CD4-positive, alpha-beta T cell treated with Interleukin-17A for 4 hours (primary cell): ENCODE measurements at places on chromosomes 5 and 9.

GRCh38 chr5:134005417-134006061, 764 bp upstream of the VDAC1 start:
- DNase-seq = peak; percentile 7

DNA sequence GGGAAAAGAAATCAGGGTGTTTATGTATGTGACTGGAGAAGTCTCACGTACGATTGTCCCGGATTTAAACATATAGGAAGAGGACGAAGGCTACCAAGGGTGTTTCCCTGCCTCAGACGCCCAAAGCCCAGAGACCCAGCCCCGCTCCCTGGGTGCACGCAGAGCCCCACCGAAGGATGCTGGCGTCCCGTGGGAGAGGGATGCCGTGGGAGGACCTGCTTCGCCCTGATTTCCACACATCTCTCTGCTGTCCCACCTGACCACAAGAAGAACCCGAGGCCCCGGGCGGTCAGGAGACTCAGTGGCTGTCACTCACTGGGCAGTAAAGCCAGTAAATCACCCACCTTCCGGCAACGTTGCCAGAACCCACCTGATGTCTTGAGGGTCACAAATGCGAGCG, 211.8 kb upstream of the TBCA start:
- no peak for DNase-seq

GRCh38 chr9:121271368-121272341, 3.7 kb downstream of the GSN start:
- no peak for DNase-seq

DNA sequence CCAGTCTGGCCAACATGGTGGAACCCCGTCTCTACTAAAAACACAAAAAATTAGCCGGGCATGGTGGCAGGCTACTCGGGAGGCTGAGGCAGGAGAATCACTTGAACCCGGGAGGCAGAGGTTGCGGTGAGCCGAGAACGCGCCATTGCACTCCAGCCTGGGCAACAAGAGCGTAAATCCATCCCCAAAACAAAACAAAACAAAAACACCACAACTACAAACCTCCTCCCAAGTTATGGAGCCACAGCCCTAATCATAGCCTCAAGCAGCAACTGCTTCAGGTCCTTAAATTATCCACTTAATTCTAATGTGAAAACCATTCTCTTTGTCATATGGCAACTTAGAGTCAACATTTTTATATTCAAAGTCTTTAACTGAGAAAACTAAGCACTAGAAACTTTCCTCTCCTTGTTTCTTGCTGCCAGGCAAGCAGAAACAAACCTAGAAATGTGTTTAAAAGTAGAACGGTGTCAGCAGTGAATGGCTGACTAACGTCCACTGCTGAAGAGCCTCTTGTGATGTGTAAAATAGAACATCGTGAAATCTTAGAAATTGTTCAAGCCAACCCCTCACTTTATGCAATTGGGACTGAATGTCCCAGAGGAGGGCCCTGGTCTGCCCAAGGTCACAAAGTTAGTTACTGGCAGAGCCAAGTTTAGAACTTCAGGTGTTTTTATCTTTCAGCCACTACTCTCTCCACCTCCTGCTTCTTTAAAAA, 5.7 kb downstream of the TMEM245 start:
- no peak for DNase-seq

DNA sequence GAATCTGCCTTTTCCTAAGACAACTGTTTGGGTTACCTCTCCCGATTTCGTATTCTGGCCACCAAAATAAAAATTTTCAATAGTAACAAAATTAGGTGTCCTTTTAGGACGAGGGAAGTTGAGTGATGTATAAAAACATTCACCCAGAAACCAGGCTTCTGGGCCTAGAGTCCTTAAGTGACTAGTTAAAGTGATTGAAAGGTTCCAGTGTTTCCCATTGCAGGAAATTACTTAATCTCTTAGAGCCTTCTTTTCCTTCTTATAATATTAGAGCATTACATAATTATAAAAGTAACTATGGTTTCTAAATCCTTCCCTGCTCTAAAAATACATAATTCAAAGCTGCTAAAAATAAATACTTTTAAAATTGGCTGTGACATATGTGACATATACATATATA, 7.3 kb downstream of the MCIDAS start:
- DNase-seq = no peak

DNA sequence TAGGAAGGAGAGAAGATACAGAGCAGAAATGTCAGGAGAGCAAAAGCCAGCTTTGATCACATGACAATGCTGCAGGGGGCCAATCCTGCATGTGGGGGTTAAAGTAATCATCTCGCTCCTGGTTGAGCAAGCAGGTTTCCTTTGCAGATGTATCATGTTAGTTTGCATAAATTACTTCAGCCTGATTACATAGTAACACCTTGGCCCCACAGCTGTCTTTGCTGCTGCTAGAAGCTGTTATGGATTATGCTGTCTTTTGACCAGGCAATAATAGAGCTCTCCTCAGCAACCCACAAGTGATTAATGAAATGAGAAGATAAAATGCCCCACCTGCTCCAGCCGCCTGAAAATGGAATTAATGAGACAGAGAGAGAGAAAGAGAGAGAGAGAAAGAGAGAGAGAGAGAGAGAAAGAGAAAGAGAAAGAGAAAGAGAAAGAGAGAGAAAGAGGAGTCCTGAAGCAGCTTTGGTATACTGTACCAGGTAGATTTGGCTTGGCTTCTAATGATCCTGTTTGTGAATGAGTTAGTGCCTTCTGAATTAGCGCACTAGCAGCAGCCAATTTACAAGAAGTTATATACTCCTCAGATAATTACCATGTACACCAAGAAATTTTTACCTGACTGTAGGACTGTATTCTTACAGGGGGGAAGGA, 174.3 kb upstream of the RORB start:
- DNase-seq = no peak

GRCh38 chr5:172802567-172803176, 31.4 kb upstream of the ERGIC1 start:
- DNase-seq = no peak

GRCh38 chr9:14029806-14030374, 284.1 kb downstream of the NFIB start:
- no peak for DNase-seq

DNA sequence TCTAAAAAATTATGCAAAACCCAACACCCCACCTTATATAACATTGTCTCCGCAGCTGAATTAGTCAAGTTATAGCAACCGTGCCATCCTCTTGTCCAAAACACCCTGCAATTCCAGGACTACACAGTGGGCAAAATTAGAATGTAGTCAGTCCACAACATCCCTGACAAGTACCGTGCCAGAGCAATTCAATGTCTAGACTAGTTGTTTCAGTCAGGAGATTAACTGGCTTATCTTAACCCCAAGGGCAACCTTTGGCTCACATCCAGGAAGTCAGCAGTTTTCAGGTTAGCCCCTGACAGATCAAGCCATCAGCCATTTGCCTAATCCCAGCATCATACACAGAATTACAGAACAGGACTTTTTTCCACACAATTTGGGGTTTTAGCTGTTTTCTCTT, 240.8 kb upstream of the TMEM161B start:
- no peak for DNase-seq

DNA sequence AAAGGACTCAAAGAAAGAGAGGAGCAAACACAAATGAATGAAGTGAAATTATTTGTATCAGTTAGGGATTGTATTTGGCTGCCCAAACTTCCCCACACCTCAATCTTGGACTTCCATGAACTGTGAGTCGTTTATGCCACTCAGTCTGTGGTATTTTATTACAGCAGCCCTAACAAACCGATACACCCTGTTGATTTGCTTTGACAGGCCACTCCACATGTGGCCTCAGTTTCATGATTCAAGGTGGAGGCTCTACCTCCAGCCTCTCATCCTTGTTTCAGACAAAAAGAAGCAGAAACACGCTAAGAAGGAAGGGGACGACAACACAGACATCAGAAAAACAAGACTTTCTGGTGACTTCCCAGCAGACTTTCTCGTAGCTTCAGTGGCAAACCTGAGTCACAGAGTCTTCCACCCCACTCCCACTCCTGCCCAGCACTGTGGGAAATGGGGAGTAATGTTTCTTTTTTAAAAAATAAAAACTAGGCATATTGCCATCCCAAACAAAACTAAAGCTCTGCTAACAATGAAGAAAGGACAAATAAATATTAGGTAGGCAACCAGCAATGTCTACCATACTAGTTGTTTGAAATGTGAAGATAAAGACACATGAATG, 52.2 kb upstream of the ABCA1 start:
- no peak for DNase-seq

DNA sequence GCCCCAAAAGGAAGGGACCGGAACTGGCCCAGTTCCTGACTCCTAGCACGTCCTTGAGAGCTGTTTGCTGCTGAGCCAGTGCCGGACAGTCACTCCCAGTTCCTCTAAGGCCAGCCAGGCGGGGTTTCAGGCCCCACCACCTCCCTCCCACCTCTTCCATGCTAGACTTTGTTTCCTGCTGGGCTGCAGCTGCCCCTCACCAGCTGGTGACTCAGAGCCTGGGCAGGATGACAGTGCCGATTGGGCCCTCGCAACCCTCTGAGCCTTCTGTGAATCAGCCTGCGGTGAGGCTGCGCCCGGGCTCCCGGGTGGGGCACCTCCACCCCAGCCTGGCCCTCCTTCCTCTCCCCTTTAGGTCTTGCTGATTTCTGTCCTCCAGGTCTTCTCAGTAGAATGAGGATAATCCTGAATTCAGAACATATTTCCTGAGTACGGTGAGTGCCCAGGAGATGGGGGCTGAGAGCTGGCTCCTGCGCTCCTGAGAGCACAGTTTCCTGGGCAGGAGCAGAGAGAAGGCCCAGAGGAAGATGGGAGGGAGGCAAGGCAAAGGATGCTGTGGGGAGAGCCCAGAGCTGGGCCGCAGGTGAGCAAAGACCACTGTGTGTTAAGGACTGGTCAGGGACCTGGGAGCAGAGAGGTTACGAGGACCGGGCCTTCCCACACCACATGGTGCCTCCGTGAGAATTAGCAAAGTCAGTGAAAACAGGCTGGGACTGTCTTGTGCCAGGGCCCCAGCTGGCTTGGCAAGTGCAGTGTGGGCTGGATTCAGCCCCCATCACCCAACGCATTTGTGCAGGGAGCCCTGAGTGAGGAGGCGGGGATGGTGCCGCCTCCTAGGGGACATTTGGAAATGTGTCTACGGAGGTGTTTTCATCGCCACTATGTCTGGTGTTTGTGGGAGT, 32.9 kb upstream of the STXBP1 start:
- peak; percentile 84 for DNase-seq

DNA sequence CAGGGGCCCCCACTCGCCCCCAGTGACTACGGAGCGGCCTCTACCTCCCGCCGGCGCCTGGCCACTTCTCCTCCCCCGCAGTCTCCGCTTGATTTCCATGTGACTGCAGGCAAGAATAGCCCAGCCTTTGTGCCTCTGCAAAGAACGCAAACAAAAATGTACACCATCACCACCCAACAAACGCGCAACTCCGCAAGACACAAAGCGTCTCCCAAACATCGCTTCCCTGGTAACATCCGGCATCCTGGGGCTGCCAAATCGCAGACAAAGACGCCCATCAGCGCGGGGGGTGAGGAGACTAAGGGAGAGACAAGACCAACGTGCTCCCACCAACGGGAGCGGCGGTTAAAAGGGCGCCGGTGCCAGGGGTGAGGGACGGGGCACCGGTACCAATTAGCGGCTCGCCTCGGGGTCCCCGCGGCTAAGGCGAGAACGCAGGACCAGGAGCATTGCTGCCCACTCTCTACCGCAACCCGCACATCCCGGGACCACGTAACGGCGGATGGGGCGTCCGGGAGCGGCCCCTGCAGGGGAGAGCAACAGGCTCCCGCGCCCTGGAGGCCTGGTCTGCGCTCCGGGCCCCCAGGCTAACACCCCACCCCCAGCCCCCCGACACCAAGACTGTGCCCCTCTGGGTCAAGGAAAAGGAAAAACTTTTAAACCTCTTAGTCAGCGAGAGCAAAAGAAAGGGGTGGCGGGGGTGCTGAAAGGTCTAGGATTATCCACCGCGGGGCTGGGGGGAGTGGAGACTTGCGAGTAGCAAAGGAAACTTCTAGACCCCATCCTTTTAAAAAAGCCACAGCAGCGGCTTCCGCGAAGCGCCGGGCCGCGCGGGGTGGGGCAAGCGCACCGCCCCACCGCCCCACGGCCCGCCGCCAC, 885 bp downstream of the MPDZ start:
- no peak for DNase-seq

DNA sequence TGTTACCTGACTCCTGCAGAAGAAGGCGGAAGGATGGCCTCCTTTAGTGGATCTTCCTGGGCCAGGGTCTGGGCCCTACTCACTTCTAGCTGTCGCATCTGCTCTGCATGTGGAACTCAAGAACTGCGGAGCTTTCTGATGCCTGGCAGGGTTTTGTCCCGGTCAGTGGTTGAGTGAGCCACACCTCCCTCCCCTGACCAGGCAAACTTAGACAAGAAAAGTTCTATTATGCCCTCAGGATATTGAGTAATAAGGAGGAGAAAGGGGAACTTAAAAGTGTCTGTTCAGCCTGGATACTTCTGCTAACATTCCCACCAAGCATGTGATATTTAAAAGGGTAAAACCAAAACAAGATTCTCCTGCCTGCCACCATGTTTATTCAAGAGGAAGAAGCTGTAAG, at the start of gene FYB1:
FYB1 (minus strand) TSS at position 127 of the 400 bp plus-strand sequence. CDS start 16,603 bp downstream, outside the sequence.
- no peak for DNase-seq

- DNase-seq = no peak
Observed at GRCh38 chr5:66969963-66970362, 226.6 kb downstream of the CD180 start.
